ENCODE measurements at places on chromosomes 2 and 18.
A peak's percentile ranks its signal among the peaks of the same experiment; 100 is the strongest.

DNA sequence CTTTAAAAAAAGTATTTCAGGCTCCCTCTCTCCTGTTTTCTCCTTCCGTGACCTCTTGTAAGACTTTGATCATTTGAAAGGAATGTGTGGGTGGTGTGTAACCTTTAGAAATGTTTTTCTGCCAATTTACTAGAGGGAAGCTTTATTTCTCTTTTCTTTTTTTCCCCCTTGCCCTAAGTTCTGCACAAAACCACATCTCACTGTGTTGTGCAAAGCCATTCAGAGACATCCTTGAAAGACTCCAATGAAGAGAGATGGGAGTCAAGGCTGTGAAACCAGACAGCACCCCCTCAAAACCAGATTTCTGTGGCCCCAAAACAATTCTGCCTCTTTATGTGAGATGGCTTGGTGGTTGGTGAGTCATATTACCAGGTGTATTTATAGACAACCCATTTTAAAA, 184.6 kb upstream of the ERBB4 start:
- H3K36me3 ChIP-seq = no peaks in the 10 kb centered on the region
- no peak overlapping the region for H3K4me3 ChIP-seq
- H3K4me1 ChIP-seq = no peaks in the 10 kb centered on the region
- no peak for DNase-seq

DNA sequence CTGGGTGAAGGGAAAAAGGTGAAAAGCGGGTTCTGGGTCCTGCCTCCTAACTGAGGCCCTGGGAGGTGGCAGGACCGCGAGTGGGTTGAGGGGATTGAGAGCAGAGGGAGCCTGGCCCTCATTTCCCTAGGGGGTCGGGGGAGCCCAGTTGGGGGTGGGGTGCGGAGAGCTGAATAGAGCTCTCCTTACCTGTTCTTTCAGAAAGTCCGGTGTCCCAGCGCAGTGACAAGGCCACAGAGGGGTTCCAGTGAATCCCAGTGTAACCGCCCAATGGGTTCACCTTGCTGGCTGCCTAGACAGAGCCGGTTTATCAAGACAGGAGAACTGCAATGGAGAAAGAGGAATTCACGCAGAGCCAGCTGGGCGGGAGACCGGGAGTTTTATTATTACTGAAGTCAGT, 22.4 kb downstream of the TMEM177 start:
- H3K27ac ChIP-seq = peak overlapping the region; percentile 24
- H3K27me3 ChIP-seq = no peaks in the 10 kb centered on the region
- H3K4me3 ChIP-seq = no peak overlapping the region
- peaks cover 21% of the 10 kb centered on the region for H3K4me1 ChIP-seq

DNA sequence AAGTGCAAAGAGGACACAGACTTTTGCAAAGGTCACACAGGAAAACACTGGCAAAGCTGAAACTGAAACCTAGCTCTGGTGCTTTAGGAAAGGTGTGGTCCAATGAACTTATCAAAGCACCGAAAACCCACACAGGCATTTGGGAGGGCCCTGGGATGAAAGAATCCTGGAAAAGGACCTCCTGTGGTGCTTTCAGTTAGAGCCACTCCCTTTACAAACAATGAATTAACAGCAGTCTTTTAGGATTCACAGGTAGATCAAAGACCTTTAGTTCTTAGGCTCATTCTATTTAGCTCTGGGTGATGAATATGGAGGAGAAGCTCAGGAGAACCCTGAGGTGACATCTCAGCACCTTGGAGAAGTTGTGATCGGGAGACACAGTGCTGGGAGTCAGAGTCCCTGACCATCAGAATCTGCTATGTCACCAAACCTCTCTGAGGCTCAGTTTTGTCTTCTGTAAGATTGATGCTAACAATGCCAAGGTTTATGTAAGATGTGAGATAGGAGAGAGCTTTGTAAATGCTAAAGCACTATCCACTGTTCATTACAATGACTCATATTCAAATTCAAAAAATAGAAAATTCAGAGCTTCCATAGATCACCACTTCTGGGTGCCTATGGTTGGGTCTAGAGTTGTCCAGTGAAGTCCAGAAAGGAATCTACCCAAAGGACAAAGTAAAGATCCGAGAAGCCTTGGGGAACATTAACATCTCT, 39.3 kb downstream of the VSNL1 start:
- no peak overlapping the region for H3K27ac ChIP-seq
- no peak for DNase-seq
- H3K36me3 ChIP-seq = no peaks in the 10 kb centered on the region
- H3K4me1 ChIP-seq = no peaks in the 10 kb centered on the region
- no peaks in the 10 kb centered on the region for H3K27me3 ChIP-seq
- no peak overlapping the region for H3K4me3 ChIP-seq

- H3K27me3 ChIP-seq = no peaks in the 10 kb centered on the region
- DNase-seq = peak; percentile 9
- H3K4me1 ChIP-seq = no peaks in the 10 kb centered on the region
- no peaks in the 10 kb centered on the region for H3K36me3 ChIP-seq
- no peak overlapping the region for H3K4me3 ChIP-seq
Measured at GRCh38 chr2:156845806-156846558, 409.8 kb downstream of the GPD2 start.

GRCh38 chr2:190466819-190467446, 58.8 kb downstream of the MFSD6 start:
- H3K27ac ChIP-seq = no peak overlapping the region
- H3K4me1 ChIP-seq = peaks cover 1% of the 10 kb centered on the region
- H3K27me3 ChIP-seq = no peaks in the 10 kb centered on the region
- no peak for DNase-seq
- peaks cover 4% of the 10 kb centered on the region for H3K36me3 ChIP-seq

DNA sequence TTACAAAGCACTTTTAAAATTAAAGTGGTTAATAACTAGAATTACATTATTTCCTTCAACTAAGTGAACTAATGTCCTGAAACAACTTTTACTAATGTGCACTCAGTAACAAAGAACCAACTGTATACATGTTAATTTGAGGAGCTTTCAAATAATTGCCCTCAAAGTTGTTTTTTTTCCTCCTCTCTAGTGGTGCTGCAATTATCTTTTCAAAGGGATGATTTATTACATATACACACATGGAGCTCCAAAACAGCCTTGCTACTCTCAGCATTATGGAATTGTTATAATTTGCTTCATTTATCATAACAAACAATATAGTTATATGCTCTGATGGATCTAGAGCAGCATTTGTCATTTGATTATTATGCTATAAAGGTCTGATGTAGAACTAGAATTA, 246.3 kb upstream of the RASGRP3 start:
- DNase-seq = no peak
- H3K27ac ChIP-seq = no peak overlapping the region
- no peaks in the 10 kb centered on the region for H3K27me3 ChIP-seq
- H3K36me3 ChIP-seq = no peaks in the 10 kb centered on the region
- H3K4me3 ChIP-seq = no peak overlapping the region

- H3K36me3 ChIP-seq = no peaks in the 10 kb centered on the region
- no peaks in the 10 kb centered on the region for H3K27me3 ChIP-seq
- no peaks in the 10 kb centered on the region for H3K4me1 ChIP-seq
- no peak for DNase-seq
- H3K27ac ChIP-seq = no peak overlapping the region
Measured at GRCh38 chr18:56189615-56190014, 448.8 kb downstream of the TXNL1 start.

GRCh38 chr2:94879982-94880377, 8.8 kb downstream of the TEKT4 start:
- H3K4me3 ChIP-seq = no peak overlapping the region
- H3K4me1 ChIP-seq = no peaks in the 10 kb centered on the region
- no peaks in the 10 kb centered on the region for H3K36me3 ChIP-seq
- DNase-seq = no peak
- H3K27ac ChIP-seq = no peak overlapping the region

GRCh38 chr2:241890524-241891235, 21.2 kb downstream of the RTP5 start:
- no peaks in the 10 kb centered on the region for H3K36me3 ChIP-seq
- no peak overlapping the region for H3K4me3 ChIP-seq
- H3K27me3 ChIP-seq = no peaks in the 10 kb centered on the region
- peak; percentile 91 for DNase-seq

GRCh38 chr2:129934044-129934822, 45.2 kb upstream of the RAB6C start:
- H3K4me3 ChIP-seq = peak overlapping the region; percentile 67
- peaks cover 16% of the 10 kb centered on the region for H3K4me1 ChIP-seq
- no peak for DNase-seq
- H3K36me3 ChIP-seq = no peaks in the 10 kb centered on the region

DNA sequence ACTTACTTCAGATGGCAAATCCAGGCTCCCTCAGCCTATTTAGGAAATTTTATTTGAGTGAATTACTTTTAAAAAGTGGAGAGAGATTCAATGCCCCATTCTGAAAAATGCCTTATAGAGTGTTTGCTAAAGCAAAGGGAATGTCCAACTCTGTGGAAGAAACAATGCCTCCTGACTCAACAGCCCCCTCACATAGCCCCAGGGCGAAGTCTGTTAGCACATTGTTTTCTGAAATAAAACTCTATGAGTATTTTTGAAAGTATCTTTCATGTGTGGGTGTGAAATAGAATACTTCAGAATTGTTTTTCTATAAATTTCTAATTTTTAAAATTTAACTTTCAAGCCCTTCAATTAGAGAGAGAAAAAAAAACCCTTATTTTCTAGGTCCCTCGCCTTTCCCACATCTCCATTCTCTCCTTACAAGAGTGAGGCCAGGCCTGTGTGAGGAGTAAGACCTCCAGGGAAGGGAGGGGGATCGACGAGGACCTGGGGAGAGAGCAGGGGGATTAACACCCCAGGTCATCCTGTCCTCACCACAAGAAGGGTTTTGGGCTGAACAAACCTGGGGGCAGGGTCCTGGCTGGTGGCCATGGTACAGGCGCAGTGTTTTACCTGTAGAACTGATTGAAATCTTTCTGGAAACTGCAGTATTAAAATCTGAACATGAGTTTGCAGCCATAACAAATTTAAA, 141.4 kb downstream of the SNTG2 start:
- H3K4me1 ChIP-seq = peaks cover 11% of the 10 kb centered on the region
- H3K36me3 ChIP-seq = no peaks in the 10 kb centered on the region
- no peaks in the 10 kb centered on the region for H3K27me3 ChIP-seq

GRCh38 chr2:86426271-86426670, 14.9 kb upstream of the KDM3A start:
- no peaks in the 10 kb centered on the region for H3K36me3 ChIP-seq
- no peaks in the 10 kb centered on the region for H3K27me3 ChIP-seq
- H3K4me3 ChIP-seq = no peak overlapping the region

DNA sequence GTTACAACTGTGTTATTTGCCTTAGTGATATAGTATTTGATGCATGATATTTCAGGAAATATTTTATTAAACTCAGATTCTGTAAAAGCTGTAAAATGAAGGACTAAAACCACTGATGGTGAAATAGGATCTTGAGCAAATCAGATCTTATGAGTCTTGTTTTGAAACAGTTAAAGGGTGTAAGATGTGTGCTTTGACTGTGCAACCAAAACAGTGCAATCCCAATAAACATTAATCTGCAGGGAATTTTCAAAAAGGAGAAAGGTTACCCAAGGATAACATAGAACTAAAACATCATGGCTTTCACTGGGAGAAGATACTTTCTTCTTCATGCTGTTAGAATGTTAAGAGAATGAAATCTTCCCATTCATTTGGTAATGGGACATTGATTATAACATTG, 378.7 kb downstream of the PARD3B start:
- H3K27me3 ChIP-seq = no peaks in the 10 kb centered on the region
- no peaks in the 10 kb centered on the region for H3K36me3 ChIP-seq
- no peaks in the 10 kb centered on the region for H3K4me1 ChIP-seq
- H3K4me3 ChIP-seq = no peak overlapping the region

GRCh38 chr2:71611247-71611646, 157.9 kb downstream of the DYSF start:
- H3K4me1 ChIP-seq = peaks cover 4% of the 10 kb centered on the region
- no peak overlapping the region for H3K4me3 ChIP-seq
- peaks cover 14% of the 10 kb centered on the region for H3K36me3 ChIP-seq
- no peak overlapping the region for H3K27ac ChIP-seq
- no peak for DNase-seq

GRCh38 chr2:190052307-190052706, 10.2 kb downstream of the MSTN start:
- H3K27ac ChIP-seq = no peak overlapping the region
- H3K36me3 ChIP-seq = no peaks in the 10 kb centered on the region
- DNase-seq = no peak
- H3K27me3 ChIP-seq = no peaks in the 10 kb centered on the region

GRCh38 chr2:225411452-225411851, 11.9 kb downstream of the NYAP2 start:
- no peaks in the 10 kb centered on the region for H3K4me1 ChIP-seq
- H3K27me3 ChIP-seq = no peaks in the 10 kb centered on the region
- no peak overlapping the region for H3K27ac ChIP-seq
- H3K36me3 ChIP-seq = no peaks in the 10 kb centered on the region

GRCh38 chr2:56049233-56049845, 125.8 kb upstream of the EFEMP1 start:
- DNase-seq = no peak
- no peaks in the 10 kb centered on the region for H3K27me3 ChIP-seq
- no peaks in the 10 kb centered on the region for H3K4me1 ChIP-seq
- no peak overlapping the region for H3K4me3 ChIP-seq

DNA sequence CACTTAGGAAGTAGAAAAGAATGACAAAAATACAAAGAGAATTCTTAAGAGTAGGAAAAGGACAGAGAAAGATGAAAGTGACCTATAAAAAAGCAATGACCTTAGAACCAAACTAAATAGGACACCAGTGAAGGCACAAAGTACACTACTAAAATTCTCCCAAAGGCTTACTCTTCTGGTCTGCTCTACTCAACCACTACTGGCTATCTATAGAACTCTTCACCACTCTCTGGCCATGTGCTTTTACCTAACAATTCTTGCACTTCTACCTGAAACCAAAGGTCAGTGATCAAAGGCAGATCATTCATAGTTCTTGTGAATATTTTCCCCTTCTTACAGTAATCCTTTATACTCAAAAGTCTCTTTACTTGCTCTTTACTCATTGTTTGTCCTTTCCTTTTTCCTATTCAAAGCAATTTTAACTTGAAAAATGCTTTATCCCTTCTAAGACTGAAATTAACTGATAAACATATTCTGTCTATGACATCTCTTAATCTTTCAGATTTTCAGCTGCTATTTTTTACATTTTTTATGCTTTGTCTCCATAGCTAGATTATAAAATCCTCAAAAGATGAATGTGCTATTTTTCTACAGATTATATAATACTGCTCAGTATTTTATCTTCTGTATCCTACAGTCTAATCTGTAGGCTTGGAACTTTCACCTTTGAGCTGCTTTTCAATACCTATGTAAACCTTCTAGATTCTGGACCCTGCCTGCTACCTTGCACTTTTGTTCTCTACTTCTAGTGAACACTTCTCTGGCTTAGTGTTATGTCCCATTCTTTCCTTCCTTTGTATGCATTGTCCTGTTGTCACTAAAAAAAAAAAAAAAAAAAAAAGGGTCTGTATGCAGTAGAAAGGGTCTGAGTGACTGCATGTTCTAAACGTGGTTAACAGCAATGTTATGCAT, 64.6 kb downstream of the NCKAP1 start:
- no peak overlapping the region for H3K4me3 ChIP-seq
- H3K36me3 ChIP-seq = peaks cover 4% of the 10 kb centered on the region
- no peak overlapping the region for H3K27ac ChIP-seq
- no peaks in the 10 kb centered on the region for H3K27me3 ChIP-seq
- H3K4me1 ChIP-seq = no peaks in the 10 kb centered on the region

GRCh38 chr18:40402052-40402451, 1553.0 kb upstream of the PIK3C3 start:
- no peaks in the 10 kb centered on the region for H3K27me3 ChIP-seq
- no peaks in the 10 kb centered on the region for H3K36me3 ChIP-seq
- H3K27ac ChIP-seq = no peak overlapping the region
- DNase-seq = no peak

All from trophoblast cell (in vitro differentiated cells and primary cell).